ENCODE measurements at places on chromosomes 5 and 9.

GRCh38 chr9:136631038-136632000 is 31.4 kb upstream of the EGFL7 start:
- DNase-seq, result peak; percentile 59

DNA sequence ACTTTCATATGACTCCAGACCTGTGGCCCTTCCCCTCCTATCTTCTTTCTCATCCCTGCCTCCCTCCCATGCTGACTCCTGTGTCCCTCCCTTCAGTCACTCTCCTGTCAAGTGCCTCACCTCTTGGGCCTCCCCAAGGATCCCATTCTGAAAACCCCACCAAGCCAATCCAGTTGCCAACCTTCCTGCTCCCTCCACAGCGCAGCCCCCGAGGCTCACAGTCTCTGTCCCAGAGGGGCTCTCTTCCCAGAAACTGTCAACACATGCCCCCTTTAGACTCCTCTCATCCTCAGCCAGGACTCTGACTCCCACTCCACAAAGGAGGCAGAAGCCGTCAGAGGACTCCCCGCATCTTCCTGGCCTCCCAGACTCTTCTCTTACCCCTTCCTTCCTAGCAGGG is 30.8 kb downstream of the ACSL6 start:
- DNase-seq, result no peak

GRCh38 chr5:96134886-96135285 is 173.2 kb upstream of the ELL2 start:
- no peak for DNase-seq

DNA sequence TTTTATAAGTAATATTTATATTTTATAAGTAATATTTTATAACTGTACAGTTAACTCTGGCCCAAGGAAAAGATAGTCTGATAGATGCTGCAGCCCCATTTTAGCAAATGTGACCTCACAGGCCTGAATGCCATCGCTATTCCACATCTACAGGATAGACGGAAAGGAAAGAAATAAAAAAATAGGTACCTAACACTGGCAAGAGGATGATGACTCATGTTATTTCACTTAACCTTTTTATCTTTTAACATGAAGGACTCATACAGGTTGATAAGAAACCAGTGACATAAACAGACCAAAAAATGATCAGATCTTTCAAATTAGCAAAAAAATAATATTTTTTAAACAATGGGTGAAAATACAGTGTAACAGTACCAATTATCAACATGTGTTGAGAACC is 2.7 kb downstream of the CD274 start:
- no peak for DNase-seq

DNA sequence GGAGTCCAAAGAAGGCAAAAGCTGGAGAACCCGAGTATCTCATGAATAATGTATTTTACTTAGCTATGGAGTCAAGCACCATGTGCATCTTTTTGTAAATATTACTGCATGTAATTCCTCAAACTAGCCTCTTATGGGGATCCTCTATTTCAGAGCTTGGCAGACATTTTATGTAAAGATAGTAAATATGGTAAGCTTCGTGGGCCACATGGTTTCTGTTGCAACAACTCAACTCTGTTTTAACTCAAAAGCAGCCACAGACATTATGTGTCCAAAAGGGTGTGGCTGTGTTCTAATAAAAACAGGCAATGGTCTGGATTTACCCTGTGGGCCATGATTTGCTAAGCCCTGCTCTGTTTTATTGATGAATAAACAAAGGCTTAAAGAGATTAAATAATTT is 17.3 kb downstream of the DAPK1 start:
- DNase-seq, result no peak

GRCh38 chr5:6193310-6193709 is 185.0 kb downstream of the MED10 start:
- no peak for DNase-seq

DNA sequence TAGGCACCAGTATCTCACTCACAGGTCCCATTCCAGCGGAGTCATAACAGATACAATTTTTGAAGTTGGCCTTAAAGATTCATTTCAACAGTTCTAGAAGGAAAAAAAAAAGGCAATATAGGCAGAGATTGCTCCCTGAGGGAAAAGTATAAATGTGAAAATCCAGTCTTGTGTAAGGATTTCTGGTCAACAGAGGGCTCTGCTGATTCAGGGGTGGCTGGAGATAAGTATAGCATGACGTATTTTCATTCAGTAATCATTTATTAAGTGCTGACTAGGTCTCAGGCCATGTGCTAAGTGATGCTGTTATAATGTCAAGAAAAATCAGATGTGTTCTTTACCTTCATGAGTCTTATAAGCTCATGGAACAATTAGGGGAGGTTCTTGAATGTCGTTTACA is 377.3 kb upstream of the MEF2C start:
- no peak for DNase-seq

DNA sequence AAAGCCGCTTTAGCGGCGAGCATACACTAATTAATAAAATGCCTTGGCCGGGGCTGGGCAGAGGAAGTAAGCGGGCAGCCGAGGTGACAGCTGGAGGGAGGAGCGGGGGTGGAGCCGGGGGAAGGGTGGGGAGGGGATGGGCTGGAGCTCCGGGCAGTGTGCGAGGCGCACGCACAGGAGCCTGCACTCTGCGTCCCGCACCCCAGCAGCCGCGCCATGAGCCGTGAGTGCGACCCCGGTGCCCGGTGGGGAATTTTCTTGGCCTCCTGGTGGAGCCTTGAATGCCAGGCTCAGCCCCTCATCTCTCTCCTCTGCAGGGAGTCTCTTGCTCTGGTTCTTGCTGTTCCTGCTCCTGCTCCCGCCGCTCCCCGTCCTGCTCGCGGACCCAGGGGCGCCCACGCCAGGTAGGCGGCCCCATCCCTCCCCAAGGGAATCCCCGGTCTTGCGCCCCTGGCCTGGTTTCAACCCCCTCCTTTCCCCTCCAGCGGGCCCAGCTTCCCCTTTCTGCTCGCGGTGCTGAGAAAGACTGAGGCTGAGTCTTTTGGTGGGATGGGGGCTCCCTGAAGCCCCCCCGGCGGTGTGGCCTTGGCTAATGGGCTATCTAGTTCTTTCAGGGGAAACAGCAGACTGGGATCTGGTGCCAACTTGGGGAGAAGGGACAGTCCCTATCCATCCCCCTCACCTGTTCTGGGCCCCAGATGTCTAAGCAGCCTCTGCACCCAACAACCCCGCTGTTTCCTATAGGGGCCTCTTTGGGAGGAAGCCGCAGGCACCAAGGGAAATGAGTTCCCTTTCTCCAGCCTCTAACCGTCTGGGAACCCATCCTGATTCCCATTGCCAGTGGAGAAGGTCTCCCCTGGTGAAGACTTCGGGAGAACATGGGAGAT is at the start of gene PTGS1:
Gene PTGS1, plus strand, starts transcription at position 156 of the 887 bp plus-strand sequence. Its CDS starts 61 bp downstream, at position 217.
- DNase-seq, result no peak

DNA sequence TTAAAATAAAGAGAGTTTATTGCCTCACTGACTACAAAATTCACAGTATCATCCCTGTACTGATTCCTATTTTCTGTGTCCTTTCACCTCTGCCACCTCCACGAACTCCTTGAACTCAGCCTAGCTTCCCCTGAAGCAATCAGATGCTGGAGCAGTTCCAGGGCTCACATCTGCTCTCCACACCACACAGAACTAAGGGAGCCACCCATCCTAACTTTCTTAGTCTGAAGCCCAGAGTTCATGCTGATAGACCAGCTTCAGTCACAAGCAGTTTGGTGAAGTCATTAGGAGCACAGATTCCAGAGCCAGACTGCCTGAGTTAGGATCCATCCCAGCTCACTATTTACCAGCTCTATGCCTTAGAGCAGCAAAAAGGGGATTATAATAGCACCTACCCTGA is 15.6 kb upstream of the EPB41L4A start:
- no peak for DNase-seq

GRCh38 chr9:91060520-91061343 is 259.1 kb downstream of the SYK start:
- no peak for DNase-seq

GRCh38 chr5:42908086-42908485 is 96.4 kb upstream of the SELENOP start:
- no peak for DNase-seq

- DNase-seq, result no peak
Observed at GRCh38 chr5:57414857-57415256, 67.8 kb downstream of the ACTBL2 start.

DNA sequence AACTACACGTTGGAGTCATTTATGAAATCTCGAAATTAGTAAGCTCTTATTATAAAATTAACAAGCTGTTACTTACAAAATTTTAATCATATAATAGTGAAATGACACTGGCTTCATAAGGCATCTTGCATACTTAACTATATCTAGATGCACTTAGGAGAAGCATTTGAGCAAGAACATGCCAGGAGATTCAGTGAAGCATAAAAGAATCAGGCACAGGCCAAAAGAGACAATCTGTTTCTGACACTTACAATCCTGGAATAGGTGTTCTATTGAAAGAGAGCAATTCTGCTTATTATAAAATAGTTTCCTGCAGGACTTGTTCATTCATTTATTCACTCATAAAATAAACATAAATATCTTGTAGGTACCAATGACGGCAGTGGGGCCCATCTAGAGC is 1152.2 kb upstream of the CDH6 start:
- no peak for DNase-seq

GRCh38 chr5:146880966-146881365 is 2.4 kb upstream of the PPP2R2B start:
- no peak for DNase-seq

DNA sequence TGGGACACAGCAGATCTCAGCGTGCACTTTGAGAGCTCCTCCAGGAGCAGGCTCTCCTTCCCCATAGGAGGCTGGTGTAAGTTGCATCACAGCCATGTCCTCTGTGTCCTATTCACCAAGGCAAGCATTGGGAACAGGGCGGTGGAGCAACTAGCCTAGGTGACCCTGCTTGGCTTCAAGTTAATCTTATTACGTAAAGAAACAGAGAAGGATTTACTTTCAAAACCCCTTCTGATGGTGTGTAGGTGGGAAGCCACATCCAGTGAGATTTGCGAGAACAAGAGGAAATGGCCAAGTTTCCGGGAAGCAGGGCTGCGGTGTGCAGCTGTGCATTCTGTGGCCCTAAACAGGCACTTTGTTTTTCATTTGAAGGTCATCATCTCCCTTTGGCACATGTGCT is 80.2 kb downstream of the TRIO start:
- no peak for DNase-seq

DNA sequence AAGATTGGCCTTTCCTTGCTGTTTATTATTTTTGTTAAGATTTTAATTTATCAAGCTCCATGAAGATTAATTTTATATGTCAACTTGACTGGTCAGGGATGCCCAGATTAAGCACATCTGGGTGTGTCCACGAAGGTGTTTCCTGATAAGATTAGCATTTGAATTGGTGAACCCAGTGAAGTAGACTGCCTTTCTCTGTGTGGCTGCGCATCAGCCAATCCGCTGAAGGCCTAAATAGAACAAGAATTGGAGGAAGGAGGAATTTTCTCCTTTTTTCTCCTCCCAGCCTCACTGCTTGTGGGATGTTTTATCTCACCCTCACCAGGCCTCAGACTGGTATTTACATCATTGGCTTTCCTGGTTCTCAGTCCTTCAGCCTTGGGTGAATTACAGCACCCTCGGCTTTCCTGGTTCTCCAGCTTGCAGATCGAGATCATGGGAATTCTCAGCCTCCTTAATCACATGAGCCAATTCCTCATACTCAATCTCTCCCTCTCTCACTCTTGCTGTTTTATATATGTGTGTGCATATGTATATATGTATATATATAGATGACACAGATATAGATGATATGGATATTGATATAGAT is 135.4 kb upstream of the SPEF2 start:
- DNase-seq, result no peak

- DNase-seq, result no peak
Observed at GRCh38 chr9:131810351-131811170, 70.7 kb upstream of the RAPGEF1 start.

DNA sequence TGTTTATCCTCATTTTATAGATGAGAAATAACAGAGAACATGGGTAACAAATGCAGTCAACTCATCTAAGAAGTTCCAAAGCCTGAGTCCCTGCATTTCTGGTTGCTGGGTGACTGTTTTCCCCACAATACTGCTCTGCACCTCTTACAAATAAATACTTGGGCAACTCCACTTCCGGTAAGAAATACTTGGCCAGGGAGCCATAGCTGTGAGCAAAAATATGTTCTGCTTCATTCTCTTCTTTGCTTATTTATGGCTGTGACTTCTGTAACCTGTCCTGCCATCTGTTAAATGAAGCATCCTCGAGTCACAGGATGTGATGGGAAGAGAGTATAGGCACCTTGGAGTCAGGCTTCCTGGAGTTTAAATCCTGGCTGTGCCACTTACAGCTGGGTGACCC is 49.9 kb downstream of the GDNF start:
- no peak for DNase-seq

DNA sequence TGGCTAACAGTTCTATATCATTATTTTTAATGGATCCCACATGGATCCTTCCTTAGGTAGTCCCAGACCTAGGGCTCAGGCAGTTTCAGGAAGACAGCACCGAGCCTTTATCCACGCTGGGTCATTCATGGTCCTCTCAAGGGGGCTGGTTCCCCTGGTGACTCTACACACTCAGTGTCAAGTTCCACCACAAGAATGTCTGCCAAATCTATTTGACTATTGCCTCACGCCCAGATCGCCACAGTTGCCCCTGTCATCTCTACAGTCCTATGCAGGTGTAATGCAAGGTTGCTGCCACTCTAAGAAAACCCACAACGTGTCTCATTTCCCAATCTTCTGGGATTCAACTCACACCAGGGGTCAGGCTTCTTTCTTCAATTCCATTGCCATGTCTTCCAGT is 8.0 kb upstream of the ZNF366 start:
- no peak for DNase-seq

DNA sequence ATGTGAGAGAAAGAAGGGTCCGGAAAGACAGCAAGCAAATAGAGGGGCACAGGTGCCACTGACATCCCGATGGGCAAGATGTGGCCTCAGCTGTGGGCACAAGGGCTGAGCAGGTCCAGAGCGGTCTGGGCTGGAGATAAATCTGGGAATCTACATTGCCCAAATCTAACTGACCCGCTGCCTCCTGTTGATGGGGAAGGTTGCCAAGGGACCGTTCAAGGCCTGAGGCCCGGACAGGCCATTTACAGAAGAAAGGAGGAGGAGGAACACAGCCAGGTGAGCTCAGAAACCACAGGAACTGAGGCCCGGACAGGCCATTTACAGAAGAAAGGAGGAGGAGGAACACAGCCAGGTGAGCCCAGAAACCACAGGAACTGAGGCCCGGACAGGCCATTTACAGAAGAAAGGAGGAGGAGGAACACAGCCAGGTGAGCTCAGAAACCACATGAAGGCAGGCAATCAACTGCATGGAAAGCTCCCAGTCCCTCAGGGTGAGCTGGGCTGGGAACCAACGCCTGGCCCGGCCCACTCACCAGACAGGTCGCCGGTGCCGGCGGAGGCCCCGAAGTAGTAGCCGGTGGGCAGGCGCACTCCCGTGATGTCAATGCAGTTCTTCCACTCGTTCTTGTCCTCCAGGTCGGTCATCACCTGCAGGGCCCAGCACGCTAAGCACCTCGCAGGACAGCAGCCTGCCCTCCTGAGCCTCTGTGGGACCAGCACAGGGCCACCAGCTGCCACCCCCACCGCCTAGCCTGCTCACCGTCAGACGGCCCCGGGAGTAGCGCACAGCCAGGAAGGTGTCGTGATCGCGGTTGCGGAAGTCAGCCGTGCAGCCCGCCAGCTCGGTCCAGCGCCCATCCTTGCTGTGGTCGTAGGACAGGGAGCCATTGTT is 14.6 kb downstream of the LMAN2 start:
- DNase-seq, result no peak
